ENCODE measurements at places on chromosomes 6 and 20.
A peak's percentile ranks its signal among the peaks of the same experiment; 100 is the strongest.

DNA sequence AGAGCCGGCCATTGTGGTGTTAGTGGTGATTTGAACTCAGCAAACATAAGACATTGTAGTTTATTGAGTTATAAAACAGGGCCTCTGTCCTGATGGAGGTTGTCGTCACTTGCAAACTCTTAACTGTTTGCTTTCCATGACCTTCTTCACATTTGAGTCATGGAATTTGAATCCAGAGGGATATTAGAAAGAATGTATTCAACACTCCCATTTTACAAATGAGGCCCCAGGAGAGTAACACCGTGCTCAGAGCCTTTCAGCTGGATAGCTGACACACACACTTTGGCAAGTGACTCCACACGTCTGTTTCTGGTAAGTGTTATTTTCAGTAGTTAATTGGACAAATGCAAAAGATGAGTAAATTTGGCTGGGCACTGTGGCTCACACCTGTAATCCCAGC is 72.4 kb upstream of the XRN2 start:
- peak; percentile 30 for DNase-seq

- DNase-seq = no peak
Measured at GRCh38 chr6:118197539-118197938, 290.5 kb downstream of the SLC35F1 start.

DNA sequence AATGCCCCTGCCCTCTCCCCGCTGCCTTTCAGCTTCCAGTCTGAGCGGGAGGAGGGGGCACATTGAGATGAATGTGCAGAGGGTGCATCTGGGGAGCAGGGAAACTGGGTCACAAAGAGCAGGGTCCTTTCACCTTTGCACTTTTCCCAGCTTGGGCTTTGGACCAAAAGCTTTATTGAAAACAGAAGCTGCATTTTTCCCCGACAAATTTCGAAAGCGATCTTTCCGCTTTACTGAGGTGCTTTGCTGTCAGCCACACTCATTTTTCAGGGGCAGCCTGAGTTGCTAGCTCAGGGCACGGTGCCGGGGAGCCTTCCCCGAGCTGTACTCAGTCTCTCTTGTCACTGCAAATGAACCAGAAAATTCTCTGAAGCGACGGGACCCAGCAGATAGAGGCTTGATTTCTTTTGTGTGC is 283.7 kb upstream of the SOX4 start:
- DNase-seq = peak; percentile 12

GRCh38 chr20:2741463-2741862 is 48.9 kb downstream of the EBF4 start:
- DNase-seq = no peak

- no peak for DNase-seq
Measured at GRCh38 chr6:23692184-23692583, 433.8 kb upstream of the NRSN1 start.

Measured in fibroblast of skin of right biceps (primary cell).